WTC11 (cell line): ENCODE measurements at places on chromosomes 1 and 21.
A peak's percentile ranks its signal among the peaks of the same experiment; 100 is the strongest.

DNA sequence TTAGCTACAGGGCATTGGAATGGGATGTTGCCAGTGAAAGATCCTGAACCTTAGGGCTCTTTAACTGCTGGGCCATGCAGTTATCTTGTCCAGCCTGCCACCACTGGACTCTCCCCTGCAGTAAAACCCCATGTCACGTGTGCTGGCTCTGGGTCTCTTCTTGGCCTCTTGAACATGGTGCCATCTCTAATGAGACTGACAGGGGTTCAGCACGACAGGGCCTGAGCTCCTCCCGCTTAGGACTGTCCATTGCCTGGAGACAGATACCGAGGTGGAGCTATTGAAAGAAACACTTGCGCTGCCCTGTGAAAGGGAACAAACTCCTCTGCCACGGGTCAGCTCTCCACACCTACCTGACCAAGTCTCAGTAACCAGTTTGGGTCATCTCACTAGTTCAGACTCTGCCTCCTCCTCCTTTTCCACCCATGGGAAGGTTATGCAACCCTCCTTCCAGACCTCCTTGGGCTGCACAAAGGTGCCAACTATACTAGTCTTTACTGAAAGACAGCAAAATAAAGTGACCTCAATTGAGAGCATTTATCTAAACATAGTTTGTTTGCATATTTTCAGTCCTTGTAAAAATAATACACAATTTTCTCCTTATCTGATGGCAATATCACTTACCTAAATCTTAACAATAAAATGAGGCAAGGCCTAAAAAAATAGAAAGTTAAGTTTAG, 66.0 kb downstream of the GNG12 start:
- no peak for DNase-seq

- DNase-seq, result no peak
Measured at GRCh38 chr1:229857585-229857984, 209.5 kb upstream of the GALNT2 start.

- DNase-seq, result no peak
Measured at GRCh38 chr1:75559800-75560199, 51.1 kb downstream of the SLC44A5 start.

DNA sequence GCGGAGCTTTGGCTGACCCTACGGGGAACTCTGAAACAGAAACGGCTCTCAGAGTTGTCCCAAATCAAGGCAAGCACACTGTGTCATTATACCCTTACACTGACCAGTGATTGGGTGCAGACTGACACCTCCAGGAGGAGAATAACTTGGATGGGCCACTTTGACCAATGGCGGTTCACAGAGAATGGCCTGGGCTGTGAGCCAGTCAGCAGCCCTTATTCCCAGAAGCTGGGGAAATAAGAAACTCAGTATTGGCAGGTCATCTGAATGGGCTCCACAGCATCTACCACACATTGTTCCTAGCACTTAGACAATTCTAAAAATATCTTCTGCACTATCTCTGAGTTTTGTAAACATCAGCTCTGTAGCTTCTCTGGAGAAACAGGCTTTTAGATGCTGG, 265.2 kb downstream of the ADGRL2 start:
- no peak for DNase-seq

DNA sequence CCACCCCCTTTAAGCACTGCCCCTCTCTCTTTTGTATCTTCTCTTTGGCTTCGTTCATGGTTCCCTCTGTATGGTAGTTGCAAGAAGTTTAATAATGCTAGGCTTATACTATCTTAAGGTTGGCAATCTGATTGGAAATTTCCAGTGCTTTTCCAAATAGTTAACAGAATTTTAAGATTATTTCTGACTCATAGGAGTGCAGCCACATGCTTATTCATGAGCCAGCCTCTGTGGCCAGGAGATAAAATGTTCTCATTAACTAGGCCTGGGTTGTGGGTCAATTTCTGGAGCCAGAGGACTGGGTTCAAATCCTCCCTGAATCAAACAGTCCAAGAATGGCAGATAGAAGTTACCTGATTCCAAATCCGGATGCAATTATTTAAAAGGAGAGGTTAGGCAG, 103.1 kb downstream of the ATP6V1G3 start:
- DNase-seq, result no peak

GRCh38 chr1:225981714-225982113, 17.4 kb downstream of the SDE2 start:
- no peak for DNase-seq

- DNase-seq, result no peak
Measured at GRCh38 chr1:203534526-203534925, 40.6 kb downstream of the OPTC start.

GRCh38 chr1:109312978-109313775, 6.4 kb upstream of the MYBPHL start:
- DNase-seq, result no peak

DNA sequence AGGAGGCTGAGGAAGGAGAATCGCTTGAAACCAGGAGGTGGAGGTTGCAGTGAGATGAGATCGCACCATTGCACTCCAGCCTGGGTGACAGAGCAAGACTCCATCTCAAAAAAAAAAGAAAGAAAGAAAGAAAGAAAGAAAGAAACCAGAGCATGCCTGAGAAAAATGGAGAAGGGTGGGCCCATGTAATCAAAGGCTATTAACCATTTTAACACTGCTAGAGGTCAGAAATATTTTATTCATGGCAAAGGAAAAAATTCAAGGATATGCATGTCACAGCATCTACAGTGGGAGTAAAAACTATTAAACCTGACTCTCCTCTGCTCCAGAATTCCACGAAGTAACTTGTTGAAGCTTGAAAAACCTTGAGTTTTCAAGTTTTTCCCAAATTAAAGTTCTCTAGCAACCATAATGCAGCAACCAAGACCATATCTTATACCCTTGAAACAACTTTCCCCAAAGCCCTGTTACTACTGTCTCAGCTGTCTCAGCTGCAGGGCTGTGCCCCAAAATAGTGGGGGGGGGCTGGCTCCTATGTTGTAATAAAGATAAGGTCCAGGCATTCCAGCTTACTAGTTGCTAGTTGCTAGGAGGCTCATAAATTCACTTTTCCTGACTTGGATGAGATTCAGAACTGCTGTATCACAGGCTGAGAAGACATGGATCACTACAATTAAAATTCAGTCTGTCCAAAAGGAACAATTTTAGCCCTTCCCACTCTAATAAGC, 112.9 kb upstream of the SOD1 start:
- DNase-seq, result no peak

- DNase-seq, result no peak
Measured at GRCh38 chr21:15063081-15063813, 1.6 kb downstream of the NRIP1 start.

DNA sequence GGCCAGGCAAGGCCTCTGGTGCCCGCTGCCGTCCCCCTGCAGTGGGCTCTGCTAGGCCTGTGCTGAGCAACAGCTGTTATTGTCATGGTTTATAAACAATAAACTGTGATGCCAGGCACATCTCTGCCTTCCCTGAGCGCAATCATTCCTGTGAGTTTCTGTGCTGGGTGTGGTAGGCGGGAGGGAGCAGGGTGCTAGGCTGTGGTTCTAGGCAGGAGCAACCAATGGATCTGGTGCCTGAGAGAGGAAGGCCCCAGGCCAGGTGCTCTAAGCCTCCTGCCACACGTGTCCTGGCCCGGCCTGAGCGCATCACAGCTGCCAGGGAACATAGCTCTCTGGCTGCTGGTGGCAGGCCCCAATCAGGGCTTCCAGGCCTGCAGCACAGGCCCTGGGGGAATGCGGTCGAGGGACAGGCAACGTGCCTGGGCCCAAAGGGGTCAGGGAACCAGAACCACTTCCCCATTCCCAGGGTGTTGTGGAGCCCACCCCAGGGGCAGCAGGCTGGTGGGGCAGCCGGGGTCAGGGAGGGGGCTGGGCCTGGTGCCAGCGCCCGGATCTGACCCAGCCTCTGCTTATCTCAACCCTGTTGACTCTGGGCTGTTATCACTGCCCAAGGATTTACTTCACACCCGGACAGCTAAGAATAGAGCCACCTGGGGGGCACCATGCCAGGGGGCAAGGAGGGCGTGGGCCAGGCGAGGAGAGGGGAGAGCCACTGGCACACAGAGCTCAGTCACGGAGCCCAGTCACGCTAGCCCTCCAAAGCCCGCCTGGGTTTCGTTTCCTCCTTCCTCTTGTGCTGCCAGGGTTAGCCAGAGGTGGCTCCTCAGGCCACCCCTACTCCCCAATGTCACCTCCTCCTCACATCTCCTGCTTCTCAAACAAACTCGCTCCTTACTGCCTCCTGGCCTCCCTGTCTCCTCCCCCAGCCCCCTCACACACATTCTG, 11.5 kb downstream of the TRIM46 start:
- DNase-seq, result no peak

- no peak for DNase-seq
Measured at GRCh38 chr21:34348890-34349519, 14.8 kb upstream of the KCNE2 start.

DNA sequence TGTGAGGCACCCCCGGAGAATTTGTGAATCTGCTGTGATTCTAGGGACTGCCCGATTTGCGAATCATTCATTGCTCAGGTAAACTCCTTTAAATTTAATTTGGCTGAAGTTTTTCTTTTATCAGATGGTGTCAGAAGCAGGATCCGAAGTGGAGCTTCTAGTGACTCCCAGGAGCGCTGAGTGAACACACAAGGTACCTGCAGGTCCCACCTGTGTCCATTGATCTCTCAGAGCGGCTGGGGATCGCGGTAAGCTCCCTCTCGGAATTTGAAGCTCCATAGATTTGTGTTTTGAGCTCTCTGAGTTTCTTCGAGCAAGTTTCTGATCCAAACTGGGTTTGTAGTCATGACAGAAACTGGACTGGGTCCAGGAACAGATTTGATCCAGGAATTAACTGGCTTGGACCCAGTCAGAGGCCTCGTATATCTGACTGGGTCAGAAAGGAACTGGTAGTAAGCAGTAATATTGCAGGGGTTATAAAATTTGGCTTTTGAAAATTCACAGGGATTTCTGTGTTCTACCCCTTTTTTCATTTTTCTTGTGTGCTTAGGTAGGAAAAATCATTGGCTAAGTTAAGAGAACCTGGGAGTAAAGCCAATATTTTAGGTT, 56.2 kb upstream of the EDEM3 start:
- DNase-seq, result no peak

- DNase-seq, result no peak
Measured at GRCh38 chr1:197632651-197633050, 142.6 kb downstream of the DENND1B start.

- DNase-seq, result no peak
Measured at GRCh38 chr1:212754680-212755079, 36.9 kb downstream of the NSL1 start.

DNA sequence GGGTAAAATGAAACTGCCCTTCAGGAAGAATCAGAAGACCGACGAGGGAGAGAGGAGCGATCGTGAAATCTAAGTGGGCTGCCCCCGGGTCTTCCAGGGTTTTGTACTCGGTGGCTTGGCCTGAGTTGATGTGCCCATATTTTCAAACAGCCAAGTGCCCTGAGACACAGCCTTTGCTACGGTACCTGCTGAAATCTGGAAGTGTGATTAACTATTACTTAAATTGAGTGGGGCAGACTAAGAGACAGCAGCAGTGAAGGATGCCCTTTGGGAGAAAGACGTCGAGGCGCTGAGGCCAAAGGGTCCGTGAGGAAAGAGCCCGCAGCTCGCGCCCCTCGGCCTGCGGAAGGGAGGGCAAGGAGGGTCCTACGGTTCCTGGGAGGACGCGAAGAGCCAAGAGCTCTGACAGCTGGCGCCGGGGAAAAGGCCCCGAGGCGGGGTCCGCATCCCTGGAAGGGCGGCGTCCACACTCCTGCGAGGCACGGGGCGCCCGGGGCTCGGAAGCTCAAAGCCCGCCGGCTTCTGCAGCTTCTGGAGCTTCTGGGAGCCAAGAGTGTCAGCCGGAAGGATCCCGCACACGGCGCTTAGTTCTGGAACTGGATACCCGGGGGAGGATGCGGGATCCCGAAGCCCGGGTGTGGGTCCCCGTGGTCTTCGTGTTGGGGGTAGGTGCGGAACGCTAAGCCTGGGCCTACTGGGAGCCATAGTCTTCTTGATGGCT, 15.4 kb upstream of the RNU1-4 start:
- peak; percentile 65 for DNase-seq

GRCh38 chr1:166882893-166883292, 6.8 kb upstream of the TADA1 start:
- DNase-seq, result no peak

DNA sequence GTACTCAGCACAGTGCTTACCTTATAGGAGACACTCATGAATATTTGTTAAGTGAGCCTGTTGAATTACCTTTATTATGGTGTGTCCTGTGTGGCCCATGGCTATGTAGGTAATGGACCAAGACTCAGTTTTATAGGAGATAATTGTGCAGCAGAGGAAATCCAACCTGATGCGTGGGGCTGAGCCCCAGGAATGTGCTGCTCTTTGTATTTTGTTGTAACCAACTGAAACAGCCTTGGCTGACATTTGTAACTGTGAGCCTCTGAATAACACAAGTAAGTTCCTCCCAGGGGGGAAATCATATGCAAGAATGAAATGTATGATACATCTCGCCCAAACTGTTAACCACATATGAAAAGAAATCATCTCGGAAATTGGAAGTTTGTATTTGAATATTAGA, 364.2 kb upstream of the ZP4 start:
- DNase-seq, result peak; percentile 15

DNA sequence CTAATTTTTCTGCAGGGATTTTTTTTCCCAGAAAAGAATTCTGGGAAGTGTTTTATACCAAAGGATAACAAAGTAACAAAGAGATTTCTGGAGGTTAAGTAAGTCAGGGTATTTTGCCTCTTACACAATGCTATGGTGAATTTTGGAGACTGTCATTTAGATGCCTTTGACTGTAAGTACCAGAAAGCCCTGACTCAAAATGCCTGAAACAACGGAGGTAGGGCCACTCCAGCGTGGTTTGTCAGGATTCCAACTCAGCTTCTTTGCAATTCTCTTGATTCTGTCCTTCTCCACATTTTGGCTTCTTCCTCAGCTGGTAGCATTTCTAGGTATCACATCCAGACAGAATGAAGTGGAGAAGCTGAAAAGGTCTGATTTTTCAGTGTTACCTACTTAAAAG, 106.5 kb downstream of the UCHL5 start:
- DNase-seq, result no peak

- DNase-seq, result no peak
Measured at GRCh38 chr1:217586586-217586985, 44.3 kb downstream of the GPATCH2 start.

DNA sequence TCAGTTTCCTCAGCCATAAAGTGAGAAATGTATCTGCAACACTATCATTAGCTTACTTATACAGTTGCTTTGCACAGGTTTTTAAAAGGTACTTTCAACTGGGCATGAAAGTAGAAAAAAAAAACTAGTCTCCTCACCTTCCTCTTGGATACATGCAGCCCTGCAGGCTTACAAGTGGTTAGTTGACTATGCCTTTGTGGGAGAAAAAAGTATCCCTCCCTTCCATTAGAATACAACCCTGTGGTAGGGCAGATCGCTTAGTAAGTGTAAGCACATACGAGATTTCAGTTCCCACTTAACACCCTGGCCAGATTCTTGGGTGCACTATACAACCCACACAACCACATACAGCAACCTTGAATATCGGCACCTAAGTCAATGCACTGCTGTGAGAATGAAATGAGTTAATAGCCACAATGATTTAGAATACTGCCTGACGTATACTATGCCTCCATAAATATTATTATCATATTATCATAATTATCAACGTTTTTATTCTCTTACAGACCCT, 54.7 kb downstream of the PIGK start:
- DNase-seq, result no peak

- DNase-seq, result no peak
Measured at GRCh38 chr1:41637367-41637766, 152.9 kb upstream of the EDN2 start.
